Stimulated activated CD8-positive, alpha-beta memory T cell treated with anti-CD3 and anti-CD28 coated beads, Interleukin-15, amount 100 ng/mL, for 4 hours (primary cell): ENCODE measurements at places on chromosomes 2 and 18.

DNA sequence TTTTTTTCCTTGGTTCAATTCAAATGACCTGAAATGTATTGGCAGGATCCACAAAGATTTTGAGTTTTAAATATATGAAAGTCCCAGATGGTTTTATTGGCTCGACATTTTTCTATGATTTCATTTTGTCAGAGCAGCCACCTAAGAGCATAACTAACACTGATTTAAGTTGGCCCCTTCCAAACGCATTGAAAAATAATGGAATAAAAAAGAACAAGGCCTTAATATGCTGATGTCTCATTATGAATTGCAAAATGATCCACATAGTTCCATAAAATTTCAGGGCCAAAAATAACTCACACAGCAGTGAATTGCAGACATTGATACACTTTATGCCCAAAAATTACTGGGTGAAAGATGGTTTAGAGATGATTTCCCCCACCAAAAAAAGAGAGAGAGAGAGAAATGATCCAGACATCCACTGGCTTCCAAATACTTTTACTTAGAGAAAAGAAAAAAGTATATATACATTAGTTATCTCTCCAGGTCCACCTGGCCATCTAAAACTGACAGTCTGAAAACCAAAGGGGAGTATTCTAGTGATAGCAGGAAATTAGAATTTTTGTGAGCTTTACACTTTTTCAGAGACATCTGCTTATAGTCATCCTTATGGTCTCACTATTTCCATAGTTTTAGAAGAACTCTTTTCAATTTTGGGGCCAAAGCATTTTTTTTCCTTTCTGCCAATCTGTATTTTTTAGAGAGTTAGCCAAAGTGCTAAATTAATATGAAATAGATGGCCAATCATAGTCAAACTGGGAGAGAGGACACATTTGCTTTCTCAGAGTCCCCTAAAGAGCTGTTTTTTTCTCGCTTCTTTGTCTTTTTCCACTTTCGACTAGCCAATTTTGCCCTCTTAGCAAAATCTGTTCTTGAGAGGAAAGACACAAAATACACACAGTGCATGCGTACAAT, 213.5 kb upstream of the RND3 start:
- no peak for DNase-seq

DNA sequence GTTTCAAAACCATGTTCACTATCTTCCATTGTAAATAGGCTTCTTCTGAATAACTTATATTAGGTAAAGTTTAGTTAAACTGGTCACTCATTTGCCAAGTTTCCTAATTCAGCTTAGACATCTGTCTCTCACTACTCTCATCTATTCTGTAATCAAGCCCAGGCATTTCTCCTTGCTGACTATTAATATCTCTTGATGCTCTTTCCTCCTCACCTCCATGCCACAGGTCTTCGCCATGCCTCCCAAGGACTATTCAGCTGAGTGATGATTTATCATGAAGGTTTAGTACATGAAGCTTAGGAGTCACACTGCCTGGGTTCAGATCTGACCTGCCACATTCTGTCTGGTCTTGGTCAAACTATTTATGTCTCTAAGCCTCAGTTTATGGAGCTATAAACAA, 115.5 kb downstream of the SPOPL start:
- DNase-seq = no peak

DNA sequence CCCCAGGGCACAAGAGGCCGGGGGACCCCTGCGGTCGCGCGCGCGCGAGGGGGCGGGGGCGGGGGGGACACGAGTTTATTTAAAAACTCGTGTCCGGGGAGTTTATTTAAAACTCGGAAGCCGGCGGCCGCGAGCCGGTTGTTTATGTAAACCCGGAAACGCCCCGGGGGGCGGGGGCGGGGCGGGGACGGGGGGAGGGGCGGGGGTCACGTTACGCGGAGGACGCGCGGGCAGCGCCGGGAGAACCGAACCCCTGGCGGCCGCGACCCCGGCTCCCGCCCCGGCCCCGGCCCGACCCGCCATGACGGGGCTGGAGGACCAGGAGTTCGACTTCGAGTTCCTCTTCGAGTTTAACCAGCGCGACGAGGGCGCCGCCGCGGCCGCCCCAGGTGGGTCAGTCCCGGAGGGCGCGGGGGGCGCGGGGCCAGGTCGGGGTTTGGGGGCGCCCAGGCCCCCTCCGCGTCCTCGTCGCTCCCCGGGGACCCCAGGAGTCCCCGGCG, 4.4 kb downstream of the NFATC1 start:
- peak; percentile 44 for DNase-seq

DNA sequence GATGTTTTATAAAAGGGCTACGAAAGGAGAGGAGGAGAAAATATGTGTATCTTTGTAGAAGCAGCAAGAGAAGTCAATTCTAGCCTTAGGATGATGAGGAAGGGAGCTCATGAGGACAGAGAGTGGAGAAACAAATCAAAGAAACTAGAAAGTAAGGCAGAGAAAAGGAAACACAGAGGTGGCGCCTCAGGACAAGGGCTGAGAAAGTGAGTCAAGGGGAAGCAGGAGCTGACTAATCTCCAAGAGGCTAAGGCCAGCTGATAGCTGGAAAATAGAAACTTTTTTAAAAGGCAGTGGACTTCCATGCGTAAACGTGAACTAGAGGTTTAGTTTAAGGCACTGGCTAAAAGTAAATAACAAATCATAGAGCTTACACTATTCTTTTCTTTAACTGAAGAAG, 173.3 kb downstream of the ANKRD44 start:
- DNase-seq = no peak

DNA sequence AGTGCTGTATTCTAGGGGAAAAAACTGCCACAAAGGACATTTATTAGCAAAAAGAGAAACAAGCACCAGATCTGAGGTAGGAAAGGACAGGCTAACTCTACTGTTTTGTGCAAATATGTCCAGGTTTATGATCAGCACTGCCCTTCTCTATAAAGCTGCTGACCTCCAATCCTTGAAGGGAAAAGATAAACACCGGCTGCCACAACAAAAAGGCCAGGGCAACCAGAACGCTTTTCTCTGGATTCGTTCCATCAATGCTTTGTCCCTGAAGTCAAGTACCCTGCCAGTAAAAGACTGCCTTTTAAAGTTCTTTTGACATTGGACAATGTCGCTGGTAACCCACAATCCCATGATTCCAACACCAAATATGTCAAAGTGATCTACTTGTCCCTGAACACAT, 21.0 kb downstream of the SMAD2 start:
- no peak for DNase-seq

DNA sequence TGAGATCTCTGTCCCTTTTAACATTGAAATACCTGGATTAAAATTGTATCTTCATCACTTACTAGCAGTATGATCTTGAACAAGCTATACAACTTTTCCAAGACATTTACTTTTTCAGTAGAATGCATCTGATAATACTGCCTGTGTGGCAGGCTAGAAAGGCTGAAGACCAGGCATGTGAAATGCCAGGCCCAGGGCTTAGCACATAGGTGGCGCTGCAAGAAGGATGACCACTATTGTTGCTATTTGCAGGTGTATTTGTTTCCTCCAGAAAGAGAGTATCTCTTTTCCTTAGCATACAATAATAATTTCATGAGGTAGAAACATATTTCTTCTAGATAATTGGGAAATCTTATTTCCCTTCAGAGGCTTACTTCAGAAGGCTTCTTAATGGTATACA, 331.3 kb downstream of the THSD7B start:
- no peak for DNase-seq
